ENCODE measurements at places on chromosomes 7 and 10. TPM values are rescaled to one million over a fixed set of nuclear protein-coding genes. Genes with fewer than 3 reads are reported as not detected.

DNA sequence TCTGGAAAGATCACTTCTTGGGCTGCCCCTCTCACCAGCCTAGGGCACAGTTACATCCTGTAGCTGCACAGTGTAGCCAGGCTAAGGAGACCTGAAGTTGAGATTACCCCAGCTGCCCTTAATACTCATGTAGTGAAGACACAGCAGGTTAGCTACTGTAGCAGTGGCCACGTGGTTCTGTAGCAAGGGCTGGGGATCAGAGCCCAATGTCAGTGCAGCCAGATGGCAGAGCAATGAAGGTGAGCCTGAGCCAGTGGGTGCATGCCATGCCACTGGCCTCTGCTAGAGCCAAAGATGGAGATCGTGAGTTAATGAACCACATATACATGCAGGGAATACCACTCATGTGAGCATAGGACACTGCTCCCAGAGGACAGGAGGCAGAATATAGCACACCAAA lies 15.5 kb downstream of the AMPH start:
- no peak for DNase-seq

DNA sequence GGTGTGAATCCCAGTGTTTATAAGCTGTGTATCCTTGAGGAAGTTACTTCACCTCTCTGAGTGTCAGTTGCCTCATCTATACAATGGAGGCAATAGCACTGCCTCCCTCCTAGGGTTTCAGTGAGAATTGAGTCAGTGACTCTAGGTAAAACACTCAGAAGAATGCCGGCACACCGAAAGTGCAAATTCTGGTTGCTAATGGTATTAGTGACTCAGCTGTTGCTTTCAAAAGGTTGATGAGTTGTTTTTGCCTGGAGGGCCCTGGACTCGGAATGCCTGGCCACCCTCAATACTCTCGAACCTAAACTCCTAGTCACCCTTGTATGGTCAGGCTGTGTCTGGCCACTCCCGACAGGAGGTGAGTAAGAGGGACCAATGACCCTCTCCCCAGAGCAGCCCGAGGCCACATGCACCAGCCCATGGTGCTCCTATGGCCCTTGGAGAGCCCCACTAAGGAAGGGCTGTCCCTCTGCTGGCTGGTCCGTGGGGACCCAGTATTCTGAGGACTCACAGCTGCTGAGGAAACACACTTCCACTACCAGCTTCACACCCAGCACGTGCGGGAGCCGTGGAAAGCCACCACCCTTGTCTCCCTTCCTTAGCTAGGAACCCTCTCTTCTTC lies 60.2 kb downstream of the CALML3 start:
- no peak for DNase-seq

- DNase-seq = peak; percentile 46
These were observed 69.0 kb upstream of the PDCD4 start for GRCh38 chr10:110802551-110803238.

GRCh38 chr10:22581461-22581860 lies 132.9 kb downstream of the PIP4K2A start:
- no peak for DNase-seq

GRCh38 chr10:132868995-132869394 lies 73.4 kb downstream of the CFAP46 start:
- DNase-seq = no peak

GRCh38 chr7:83096065-83096580 lies 66.6 kb downstream of the PCLO start:
- DNase-seq = no peak

DNA sequence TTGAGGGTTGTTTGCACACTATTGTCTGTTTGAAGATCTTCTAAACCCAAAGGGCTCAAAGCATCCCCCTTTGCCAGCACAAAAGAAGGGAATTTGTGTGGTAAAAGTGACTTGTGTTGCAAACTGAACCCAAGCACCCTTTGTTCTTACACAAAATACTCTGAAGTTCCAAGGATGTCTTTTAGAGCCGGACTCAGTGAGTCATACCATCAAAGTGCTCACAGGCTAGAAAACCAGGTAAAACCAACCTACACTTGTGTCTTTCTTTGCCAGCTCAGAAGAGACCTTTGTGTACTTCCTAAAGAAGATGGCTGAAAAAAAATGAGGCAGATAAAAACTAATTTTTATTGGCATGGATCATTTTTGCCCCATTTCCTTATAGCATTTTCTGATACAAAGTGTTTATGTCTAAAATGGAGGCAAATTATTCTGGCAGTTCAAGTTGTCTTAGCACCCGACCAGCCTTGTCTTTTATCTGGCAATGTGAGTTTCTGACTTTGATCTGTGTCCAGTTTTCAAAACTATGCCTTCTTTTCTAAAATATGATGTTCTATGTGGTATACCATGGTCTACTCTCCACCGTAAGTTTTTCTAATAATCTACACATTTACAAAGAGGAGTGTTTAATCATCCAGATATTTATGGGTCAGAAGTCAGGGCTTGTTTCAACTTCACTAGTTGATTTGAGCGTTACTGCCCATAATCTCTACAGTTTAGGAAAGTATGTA lies 128.4 kb upstream of the FZD1 start:
- no peak for DNase-seq

GRCh38 chr7:73852500-73852899 lies 8.5 kb upstream of the TMEM270 start:
- no peak for DNase-seq

IFT22 gene
- total RNA-seq = 43.5 TPM

Measured in uterus (tissue), 4 donors.